Left colon (tissue), 2 donors: ENCODE measurements at places on chromosomes 11 and 22.
A peak's percentile ranks its signal among the peaks of the same experiment; 100 is the strongest.

- DNase-seq: no peak
Observed at GRCh38 chr11:70127653-70128434, 49.7 kb downstream of the ANO1 start.

GRCh38 chr11:22930816-22931594 is 70.7 kb upstream of the CCDC179 start:
- no peak for DNase-seq

- no peak for DNase-seq
Observed at GRCh38 chr22:35514366-35514765, 26.3 kb upstream of the RASD2 start.

- no peak for DNase-seq
Observed at GRCh38 chr22:41969110-41969646, at the start of gene SEPTIN3. TSS of gene SEPTIN3 (plus strand) at chr22:41969443. CDS start at chr22:41971493, 2,050 bp downstream.

- peak; percentile 40 for DNase-seq
Observed at GRCh38 chr22:20430720-20431510, 6.7 kb downstream of the SCARF2 start.

- DNase-seq: no peak
Observed at GRCh38 chr11:110038201-110038600, 55.0 kb upstream of the ZC3H12C start.

GRCh38 chr11:130623670-130624668 is 175.5 kb downstream of the ADAMTS15 start:
- DNase-seq: no peak

DNA sequence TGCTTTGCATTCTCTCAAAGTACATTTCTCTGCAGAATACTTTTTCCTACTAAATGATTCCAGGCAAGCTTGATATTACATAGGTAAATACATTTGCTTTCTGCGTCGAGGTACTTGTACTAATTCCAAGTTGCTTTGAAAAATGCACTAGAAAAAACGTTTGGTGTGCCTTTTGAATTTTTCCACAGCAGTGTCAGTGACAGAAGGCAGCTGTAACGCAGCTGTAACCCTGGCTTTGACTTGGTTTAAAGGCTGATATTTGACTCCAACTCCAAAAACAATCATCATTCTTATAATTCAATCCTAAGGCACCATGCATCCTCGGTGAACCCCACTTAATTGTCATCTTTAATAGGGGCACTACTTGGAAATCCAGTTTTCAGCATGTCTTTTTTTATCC is 125.0 kb downstream of the MAML2 start:
- no peak for DNase-seq

DNA sequence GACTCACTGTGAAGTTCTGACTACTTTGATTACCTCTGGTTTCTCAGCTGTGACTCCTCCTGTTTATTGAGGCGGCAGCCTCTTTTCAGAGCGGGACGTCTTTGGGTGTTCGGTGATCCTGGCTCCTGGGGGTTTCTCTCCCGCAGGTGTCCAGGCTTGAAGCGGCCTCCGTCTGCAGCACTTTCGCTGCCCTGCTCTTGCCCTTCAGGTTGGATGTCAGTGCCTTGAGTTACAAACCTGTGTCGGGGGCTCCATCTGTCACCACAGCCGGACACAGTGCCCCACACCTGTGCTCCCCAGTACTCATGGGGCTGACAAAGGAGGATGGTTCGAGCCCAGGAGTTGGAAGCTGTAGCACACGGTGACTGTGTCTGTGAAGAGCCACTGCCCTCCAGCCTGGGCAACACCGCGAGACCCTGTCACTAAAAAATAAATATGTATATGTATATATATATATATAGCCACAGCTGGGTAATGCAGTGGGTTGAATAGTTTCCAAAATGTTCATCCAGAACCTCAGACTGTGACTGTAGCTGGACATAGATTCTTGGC is 104.1 kb downstream of the BRD1 start:
- no peak for DNase-seq

DNA sequence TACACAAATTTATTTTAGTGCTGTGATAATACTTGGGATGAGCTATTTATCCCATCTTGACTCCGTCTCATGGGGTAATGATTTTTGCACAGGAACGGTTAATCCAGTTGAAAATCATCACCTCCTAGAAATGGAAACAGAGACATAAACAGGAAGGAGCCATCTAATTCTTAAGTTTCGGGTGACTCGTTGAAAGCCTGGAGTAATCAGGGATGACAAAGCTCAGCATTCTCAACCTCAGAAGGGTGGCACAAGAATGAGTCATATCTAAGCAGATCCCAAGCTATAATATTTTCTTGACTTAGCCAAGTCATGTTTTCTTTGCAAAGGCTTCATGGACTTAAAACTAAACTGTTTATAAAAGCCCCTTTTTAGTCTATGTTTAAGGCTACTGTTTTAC is 280.8 kb upstream of the CCDC90B start:
- DNase-seq: no peak

DNA sequence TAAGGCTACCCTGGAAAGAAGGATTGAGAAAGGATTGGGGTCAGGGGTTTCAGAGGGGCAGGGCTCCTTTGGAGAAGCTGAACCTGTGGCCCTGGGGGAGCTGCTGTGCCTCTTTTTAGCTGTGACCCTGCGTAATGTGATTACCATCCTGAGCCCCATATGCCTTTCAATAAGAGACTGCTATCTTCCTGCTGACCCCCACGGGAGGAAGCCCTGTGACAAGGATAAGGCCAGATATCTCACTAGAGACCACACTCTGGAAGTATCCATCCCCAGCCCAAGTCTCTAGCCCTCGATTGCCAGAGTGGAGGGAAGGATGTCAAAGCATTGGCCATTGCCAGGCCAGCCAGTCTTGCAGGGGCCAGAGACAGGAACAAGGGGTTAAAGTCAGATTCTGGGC is 4.8 kb upstream of the SLC39A13 start:
- no peak for DNase-seq

- DNase-seq: no peak
Observed at GRCh38 chr11:87966216-87966615, 209.0 kb downstream of the RAB38 start.

- no peak for DNase-seq
Observed at GRCh38 chr22:49473286-49473685, 354.4 kb downstream of the BRD1 start.

- DNase-seq: peak; percentile 15
Observed at GRCh38 chr22:28297504-28297903, 378.4 kb upstream of the PITPNB start.

DNA sequence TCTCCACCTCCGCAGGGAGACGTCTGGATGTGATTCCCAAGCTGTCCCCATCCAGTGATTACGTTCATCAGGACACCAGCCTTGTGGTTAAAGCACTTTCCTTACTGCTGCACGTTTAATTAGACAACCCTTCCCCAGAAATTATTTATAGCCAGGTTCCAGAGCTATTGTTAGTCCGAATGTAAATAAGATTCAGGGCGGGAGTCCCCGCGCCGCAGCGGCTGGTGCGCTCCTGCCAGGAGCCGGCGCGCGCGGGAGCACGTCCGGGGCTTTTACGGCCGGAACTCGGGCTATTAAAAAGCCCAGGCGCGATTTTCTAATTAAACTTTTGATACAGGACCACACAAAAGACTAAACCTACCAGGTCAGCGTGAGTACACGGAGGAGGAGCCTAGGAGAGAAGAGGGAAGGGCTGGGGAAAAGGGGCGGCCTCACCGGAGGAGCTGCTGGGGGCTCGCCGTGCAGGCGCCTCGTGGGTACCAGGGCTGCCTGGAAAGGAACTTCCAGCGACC is 538.3 kb downstream of the OPCML start:
- no peak for DNase-seq

DNA sequence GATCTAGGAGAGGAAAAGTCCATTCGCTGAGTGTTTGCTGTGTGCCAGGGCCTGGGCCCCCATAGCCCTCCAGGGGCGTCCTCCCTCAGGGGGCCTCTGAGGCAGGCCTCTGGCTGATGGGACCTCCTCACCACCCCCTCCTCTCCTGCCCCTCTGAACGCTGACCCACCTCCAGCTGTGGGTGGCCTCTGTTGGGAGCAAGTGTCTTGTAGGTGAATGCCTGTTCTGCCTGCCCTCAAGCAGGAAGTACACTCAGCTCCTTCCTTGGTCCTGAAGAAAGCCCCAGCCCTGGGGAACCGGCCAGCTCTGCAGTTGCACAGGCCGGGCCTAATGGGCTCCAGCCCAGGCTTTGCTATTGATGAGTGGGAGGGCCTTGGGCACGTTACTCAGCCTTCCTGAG is 3.5 kb downstream of the MYO7A start:
- no peak for DNase-seq

GRCh38 chr11:84965484-84965883 is 661.7 kb downstream of the DLG2 start:
- DNase-seq: no peak

GRCh38 chr22:35950262-35950661 is 78.4 kb downstream of the RBFOX2 start:
- no peak for DNase-seq

- DNase-seq: no peak
Observed at GRCh38 chr22:50672471-50673230, at the start of gene SHANK3. TSS of gene SHANK3 (plus strand) at chr22:50672823.

DNA sequence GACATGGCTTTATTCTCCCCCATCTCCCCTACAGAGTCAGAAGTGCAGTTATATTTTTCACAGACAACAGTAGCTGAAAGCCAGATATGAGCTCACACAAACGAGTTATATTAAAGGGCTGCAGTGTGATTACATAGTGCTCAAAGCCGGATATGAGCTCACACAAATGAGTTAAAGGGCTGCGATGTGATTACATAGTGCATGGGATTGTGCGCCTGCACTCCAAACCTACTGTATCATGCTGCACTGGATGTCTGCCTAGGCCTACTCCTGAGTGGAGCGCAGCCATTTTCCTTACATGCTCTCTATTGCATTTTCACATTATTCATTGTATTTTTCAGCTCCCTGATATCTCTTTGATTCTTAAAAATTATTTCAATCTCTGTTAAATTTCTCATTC is 414.6 kb upstream of the LARGE1 start:
- DNase-seq: no peak

DNA sequence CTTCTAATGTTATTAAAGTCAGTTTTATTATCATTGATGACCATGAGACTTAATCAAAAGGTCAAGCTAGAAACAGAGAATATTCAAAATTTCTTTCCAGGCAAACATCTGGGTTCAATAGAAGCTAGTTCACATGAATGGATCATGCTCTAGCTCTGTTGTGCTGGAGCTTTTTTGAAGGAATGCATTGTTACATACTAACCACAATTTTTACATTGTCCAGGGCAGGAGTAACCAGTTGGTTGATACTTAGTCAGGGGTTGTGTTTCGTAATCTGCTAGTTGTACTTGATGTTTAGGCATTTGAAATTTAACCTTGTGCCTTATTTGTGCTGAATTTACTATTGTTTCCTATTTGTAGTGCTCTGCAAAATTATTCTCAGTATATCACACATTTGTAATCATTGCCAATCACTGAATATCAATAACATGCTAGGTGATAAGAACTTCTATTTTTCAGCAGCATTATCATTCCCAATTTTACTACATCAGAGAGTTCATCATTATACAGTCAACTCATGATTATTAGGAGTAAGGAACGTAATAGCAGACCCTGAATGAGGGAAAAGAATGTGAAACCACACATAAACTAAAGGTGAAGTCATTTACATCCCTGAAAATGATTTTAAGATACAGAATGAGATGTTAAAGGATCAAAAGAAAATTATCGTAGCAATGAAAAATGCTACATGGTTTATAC is 23.2 kb downstream of the NF2 start:
- DNase-seq: no peak

- no peak for DNase-seq
Observed at GRCh38 chr11:101436511-101437142, 147.2 kb downstream of the TRPC6 start.

GRCh38 chr11:75051043-75051442 is 45.6 kb downstream of the OR2AT4 start:
- no peak for DNase-seq

GRCh38 chr22:48335442-48336139 is 1492.1 kb downstream of the BRD1 start:
- no peak for DNase-seq

DNA sequence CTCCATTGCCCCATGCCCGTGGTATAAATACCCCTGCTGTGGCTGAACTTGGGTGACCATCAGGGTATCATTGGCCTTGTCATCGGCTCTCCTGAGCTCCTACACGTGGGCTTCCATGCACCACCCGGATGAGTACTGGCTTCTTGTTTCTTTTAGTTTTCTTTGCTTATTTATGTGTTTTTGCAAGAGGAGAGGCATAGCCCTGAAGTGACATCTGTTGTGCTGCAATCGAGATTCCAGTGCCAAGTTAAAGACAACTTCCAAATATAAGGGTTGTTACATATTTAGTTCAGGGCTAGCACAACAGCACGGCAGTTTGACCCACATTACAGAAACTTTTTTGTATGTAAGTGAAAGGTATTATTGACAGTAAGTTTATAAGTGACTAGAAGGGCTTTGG is 1087.1 kb downstream of the TBC1D22A start:
- DNase-seq: no peak

DNA sequence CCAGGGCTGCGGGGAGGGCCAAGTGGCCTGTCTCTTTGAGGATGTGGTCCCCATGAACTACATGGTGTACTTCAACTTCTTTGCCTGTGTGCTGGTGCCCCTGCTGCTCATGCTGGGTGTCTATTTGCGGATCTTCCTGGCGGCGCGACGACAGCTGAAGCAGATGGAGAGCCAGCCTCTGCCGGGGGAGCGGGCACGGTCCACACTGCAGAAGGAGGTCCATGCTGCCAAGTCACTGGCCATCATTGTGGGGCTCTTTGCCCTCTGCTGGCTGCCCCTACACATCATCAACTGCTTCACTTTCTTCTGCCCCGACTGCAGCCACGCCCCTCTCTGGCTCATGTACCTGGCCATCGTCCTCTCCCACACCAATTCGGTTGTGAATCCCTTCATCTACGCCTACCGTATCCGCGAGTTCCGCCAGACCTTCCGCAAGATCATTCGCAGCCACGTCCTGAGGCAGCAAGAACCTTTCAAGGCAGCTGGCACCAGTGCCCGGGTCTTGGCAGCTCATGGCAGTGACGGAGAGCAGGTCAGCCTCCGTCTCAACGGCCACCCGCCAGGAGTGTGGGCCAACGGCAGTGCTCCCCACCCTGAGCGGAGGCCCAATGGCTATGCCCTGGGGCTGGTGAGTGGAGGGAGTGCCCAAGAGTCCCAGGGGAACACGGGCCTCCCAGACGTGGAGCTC is 13.5 kb downstream of the ADORA2A start:
- DNase-seq: no peak

- DNase-seq: no peak
Observed at GRCh38 chr11:130834886-130835285, 81.4 kb downstream of the SNX19 start.
